ENCODE measurements at places on chromosomes 6 and 20. TPM values are rescaled to one million over a fixed set of nuclear protein-coding genes. Genes with fewer than 3 reads are reported as not detected.

LTA gene
- not detected for total RNA-seq

CASP8AP2 gene
- total RNA-seq, result 5.4 TPM

MSH5 gene
- total RNA-seq, result 10.9 TPM

TRMT6 gene
- 10.6 TPM for total RNA-seq

NHSL1 gene
- 9.9 TPM for total RNA-seq

HLA-DRA gene
- total RNA-seq, result not detected

PCMT1 gene
- total RNA-seq, result 136 TPM

ZNF292 gene
- 5.7 TPM for total RNA-seq

ZBTB12 gene
- total RNA-seq, result 3.0 TPM

LHFPL5 gene
- total RNA-seq, result not detected

FAM217B gene
- 3.9 TPM for total RNA-seq

EDN3 gene
- total RNA-seq, result not detected

CST2 gene
- not detected for total RNA-seq

SLC24A3 gene
- under 0.01 TPM for total RNA-seq

MAN1A1 gene
- 21.4 TPM for total RNA-seq

GINS1 gene
- 18.4 TPM for total RNA-seq

MAS1 gene
- not detected for total RNA-seq

RAET1G gene
- total RNA-seq, result 1.8 TPM

COL9A3 gene
- 3.0 TPM for total RNA-seq

CRNKL1 gene
- 16.1 TPM for total RNA-seq

TMEM151B gene
- total RNA-seq, result not detected

LY6G6C gene
- not detected for total RNA-seq

DPPA5 gene
- total RNA-seq, result not detected

TMEM217 gene
- total RNA-seq, result not detected

BPIFA1 gene
- not detected for total RNA-seq

DEF6 gene
- 3.0 TPM for total RNA-seq

TNF gene
- total RNA-seq, result not detected

EDN1 gene
- 0.15 TPM for total RNA-seq

GNAS-AS1 gene
- 1.2 TPM for total RNA-seq

Data from bronchus fibroblast of lung (primary cell).